ENCODE measurements at places on chromosomes 11 and 22.

GRCh38 chr11:15851051-15851498 lies 505.3 kb downstream of the SOX6 start:
- DNase-seq: peak; percentile 31

DNA sequence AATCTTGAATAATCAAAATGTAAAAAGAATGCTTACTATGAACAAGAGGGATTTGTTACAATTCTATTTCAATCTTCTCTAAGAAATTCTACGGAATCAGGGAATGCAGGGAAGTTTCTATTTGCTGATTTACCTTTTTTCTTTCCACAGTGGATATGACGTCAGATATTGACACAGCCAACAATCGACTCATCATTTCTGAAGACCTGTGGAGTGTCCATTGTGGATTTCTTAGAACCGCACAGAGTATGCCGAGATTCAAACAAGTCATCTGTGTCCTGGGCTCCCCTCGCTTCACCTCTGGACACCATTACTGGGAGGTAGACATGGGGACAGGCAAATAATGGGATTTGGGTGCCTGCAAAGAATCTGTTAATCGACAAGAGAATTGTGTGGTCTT lies 4.1 kb upstream of the RFPL1 start:
- no peak for DNase-seq

DNA sequence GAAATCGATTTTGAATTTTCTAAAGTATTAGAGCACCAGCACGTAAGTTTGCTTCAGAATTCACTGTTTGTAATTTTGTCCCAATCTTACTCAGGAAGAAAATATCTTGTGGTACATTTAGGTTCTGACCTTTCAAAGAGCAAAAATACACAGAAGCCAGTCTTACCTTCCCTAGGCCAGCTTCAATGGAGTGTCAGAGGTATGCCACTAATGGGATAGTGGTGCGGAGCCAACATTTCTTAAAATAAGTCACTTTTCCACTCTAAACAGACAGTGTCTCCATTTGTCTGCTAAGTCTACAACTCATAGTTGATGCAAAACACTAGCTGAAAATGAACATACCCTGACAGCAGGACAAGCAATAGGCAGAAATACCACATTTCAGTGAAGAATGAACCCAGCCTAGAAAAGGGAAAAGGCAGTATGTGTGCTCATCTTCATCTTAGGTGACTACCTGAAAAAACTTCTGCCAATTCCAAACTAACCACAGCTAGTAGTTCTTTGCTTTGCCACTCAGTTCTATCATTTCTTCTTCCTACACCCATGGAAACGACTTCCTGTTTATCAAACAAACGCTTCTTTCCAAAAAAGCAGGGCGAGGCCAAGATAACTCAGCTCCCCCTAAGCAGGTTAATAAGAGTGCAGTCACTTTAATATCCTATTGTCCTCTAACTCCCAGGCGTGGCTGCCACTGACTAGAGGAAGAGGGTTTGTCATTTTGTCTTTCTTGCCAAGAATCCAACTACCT lies 94.0 kb upstream of the APOA1 start:
- no peak for DNase-seq

GRCh38 chr11:70606248-70606950 lies 208.1 kb downstream of the CTTN start:
- DNase-seq: no peak

DNA sequence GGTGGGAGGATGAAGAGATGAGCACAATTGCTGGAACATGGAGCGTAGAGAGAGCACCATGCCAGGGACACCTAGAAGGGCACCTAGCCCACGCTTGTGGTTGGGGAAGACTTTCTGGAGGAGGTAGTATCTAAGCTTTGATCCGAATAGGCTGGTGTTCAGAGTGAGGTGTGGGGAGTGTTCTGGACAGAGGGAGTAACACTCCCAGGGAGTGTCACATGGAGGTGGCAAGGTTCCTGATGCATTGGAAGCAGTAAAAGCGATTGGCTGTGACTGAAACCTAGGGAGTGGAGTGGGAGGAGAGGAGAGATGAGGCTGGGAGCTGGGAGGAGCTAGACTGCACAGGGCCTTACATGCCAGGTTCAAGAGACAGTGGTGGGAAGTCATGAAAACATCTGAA lies 188.0 kb upstream of the NCAM1 start:
- DNase-seq: no peak

DNA sequence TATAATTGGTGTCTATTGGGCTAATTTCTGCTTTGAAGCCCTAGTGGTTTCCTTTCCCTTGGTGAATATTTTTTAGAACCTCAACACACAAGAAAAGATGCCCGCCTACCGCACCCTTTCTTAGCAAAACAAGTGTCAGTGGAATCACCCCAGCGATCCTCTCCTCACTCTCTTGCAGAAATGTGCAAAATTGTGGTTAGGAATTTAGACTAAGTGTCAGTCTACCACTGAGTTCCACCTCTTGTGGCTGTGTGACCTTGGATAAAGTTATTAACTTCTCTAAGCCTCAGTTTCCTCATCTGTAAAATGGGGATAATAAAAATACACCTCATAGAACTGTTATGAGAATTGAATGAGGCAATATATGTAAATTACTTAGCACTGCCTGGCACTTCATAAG lies 5.3 kb upstream of the JAML start:
- DNase-seq: no peak

- no peak for DNase-seq
These were observed 563.1 kb upstream of the ISX start for GRCh38 chr22:34502821-34503220.

GRCh38 chr11:8019314-8020243 lies 32.4 kb downstream of the EIF3F start:
- DNase-seq: no peak

DNA sequence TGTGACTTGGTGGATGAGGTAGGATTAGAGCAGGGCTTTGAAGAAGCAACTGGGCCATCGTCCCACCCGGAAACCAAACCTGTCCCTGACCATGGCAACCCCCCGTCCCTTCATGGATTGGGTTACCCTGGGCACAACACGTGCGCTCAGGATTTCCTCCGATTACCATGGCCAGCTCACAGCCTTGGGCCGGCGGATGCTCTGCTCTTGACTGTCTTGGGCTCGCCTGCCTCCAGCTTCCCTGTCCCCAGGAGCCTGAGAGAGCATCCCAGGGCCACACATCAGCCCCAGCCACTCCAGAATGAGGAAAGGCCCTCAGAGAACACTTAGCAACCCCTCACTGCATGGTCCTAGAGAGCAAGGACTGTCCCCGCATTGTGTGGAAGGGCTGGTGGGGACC lies 22.8 kb downstream of the MYO7A start:
- DNase-seq: no peak

DNA sequence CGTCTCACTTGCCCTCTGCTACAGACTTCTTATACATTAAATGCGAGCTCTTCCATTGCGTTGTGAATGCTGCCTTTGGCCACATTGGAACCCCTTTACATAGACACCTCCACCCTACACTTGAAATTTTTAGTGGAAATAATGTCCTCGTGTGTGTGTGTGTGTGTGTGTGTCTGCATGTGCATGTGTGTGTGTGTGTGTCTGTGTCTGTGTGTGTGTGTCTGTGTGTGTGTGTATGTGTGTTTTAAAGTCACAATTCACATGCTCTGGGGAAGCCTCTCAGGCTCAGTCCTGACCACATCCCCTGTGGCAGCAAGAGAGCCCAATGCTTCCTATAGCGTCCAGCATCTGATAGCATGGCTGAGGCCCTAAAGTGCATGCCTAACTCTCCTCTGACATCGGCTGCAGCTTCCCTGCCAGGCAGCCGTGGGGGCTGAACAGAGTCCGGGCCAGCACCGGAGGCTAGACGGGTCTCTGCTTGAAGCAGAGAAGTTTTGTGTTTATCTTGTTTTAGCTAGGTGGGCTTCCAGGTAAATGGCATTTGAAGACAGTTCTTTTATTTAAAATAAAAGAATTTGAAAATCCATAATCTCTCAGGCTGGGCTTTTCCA lies 64.5 kb upstream of the EMID1 start:
- no peak for DNase-seq

- DNase-seq: peak; percentile 46
These were observed 68.5 kb upstream of the PPARA start for GRCh38 chr22:46081831-46082210.

- DNase-seq: no peak
These were observed 82.9 kb upstream of the PPARA start for GRCh38 chr22:46067159-46068111.

DNA sequence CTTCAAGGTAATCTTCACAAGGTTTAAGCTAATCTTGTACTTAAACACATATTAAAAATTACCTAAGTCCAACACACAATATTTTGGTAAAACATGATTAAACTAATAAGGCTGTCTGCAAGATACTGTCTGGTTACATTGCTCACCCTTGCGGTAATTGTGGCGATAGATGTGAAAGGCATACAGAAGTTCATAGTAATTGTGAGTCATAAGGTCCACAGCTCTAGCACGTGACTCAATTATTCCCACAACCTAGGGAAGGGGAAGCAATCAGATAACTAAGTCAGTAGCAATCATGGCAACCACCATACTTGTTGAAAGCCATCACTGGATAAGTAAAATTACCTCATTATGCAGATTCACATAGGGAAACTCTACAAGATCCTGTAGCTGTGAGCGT lies 30.5 kb upstream of the FNBP4 start:
- no peak for DNase-seq

DNA sequence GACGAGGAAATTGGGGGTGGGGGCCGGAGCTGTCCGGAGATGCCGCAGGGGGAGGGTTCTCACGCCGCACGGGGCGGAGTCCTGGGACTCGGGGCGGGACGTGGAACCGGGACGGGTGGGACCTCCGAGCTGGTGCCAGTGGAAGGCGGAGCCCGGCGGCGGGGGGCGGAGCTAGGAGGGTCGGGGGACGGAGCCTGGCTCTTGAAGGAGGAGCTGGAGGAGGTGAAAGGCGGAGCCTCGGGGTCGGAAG lies 271 bp downstream of the FKBP2 start:
- DNase-seq: peak; percentile 99

DNA sequence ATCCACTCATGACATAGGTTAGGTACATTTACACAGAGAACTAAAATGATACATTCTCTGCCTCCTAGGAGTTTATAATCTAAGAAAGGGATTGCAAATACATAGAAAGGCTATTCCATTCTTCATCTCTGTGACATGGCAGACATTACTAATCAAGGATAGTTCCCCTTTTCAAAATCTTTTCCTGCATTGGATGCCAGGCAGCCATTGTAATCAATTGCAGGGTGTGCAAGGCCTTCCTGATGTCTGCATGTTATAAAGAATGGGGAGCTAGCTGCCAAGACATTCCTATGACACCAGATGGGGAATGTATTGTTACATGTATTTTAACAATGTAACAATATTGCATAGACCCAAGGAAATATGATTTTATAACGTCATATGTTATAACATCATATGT lies 82.0 kb downstream of the KIRREL3 start:
- no peak for DNase-seq

GRCh38 chr11:13064593-13064992 lies 55.5 kb downstream of the RASSF10 start:
- DNase-seq: no peak

DNA sequence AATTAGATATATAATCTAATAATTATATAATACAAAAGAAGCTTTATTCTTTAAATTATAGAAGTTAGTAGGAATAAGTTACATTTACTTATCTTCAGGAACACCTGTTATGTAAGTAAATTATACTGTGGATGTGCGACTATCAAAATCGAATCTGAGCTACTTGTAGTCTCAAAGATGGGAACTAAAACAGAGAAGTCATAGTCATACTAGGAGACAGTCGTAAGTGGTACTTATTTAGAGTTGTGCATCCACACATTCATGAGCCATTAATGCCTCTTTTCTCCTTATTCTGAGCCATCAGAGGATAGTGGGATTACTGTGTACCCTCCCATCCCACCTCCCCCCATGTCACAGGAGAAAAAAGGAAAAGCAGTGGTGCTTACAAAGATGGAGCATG lies 114.4 kb downstream of the CADM1 start:
- no peak for DNase-seq

- DNase-seq: no peak
These were observed 13.5 kb downstream of the SMC1B start for GRCh38 chr22:45399712-45400445.

DNA sequence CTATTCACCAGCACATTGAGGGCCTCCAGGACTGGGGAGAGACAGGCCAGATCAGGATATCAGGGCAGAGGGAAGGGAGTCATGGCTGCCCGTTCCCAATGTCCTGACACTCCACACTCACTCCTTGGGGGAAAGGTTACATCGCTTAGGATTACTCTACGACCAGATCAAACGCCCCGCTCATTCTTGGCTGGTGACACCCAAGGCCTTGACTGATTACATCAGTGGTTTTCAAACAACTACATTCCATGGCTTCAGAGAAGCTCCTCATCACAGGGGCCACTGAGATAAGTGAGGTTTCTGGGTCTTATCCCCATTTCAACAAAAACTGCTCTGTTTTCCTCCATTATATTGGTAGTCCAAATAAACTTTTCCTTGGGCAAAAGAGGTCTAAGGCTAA lies 15.0 kb downstream of the UBE2L6 start:
- DNase-seq: no peak

- DNase-seq: no peak
These were observed 741.0 kb downstream of the BRD1 start for GRCh38 chr22:49086606-49087157.

DNA sequence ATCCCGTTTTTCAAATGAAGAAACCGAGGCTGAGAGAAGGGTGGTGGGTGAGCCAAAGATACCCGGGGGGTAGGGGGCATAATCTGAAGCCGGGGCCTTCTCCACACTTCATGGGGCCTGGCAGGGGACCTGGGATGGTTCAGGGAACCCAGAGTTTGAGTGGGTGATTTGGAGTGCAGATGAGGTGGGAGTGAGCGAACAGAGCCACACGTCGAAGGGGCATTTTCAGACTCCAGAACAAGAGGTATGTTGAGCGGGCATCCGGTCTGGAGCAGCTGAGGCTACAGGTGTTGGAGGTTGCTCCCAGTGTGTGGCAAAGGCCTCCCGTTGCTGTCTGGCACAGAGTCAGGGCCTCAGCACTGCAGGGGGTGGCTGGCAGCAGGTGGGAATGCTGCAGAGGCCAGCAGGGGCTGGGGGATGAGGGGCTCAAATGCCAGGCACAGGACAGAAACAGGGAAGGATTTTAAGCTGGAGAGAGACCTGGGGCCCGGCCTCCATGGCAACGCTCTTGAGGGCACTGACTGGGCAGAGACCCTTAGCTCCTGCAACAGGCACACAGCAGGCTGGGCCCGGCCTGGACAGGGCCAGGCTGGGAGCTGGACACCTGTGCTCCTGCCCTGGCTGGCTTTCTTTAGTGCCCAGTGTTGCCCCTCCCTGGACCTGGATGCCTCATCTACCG lies 46.2 kb downstream of the WNT11 start:
- DNase-seq: no peak

GRCh38 chr11:11270236-11270775 lies 82.7 kb downstream of the CSNK2A3 start:
- no peak for DNase-seq

- DNase-seq: no peak
These were observed 377.6 kb downstream of the LARGE1 start for GRCh38 chr22:33542722-33543121.

DNA sequence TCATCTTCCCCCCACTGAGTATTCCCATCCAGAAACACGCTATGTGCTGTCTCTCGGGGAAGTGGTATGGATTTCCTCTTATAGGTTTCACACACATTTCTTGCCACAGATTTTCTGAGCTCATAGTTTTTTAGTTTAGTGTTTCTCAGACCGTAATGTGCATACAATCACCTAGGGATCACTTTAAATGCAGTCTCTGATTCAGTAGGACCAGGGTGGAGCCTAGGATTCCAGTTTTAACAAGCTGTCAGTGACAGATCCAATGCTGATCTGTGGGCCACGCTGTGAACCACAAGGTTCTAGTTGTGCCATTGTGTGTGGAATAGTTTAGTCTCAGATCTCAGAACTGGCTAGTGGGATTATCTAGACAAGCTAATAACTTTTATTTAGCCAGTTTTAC lies 23.7 kb upstream of the CXCR5 start:
- DNase-seq: no peak
